ENCODE measurements at places on chromosomes 6 and 20. TPM values are rescaled to one million over a fixed set of nuclear protein-coding genes. Genes with fewer than 3 reads are reported as not detected.
A peak's percentile ranks its signal among the peaks of the same experiment; 100 is the strongest.

The TBC1D32 gene
- total RNA-seq: 1.2 TPM

GRCh38 chr20:29878281-29878741 is 1379.2 kb upstream of the DEFB115 start:
- DNase-seq: peak; percentile 14

DNA sequence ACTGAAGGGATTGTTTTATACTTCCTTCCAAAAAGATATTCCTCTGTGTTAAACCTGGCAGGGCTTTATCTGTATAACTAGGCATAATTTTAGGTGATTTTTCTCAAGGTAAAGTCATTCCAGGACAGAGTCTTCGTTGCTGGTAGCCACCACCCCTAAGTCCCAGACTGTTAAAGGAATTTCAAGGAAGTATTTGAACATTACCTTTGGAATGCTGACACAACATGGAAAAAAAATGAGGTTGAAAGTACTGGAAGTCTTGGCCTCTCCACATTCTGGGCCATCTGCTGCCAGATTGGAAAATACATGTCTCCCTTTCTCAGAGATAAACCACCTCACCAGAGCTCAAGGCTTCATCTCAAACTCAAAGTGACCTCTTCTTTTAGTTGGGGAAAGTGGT is 27.0 kb upstream of the ETV7 start:
- no peak for DNase-seq

The CNBD2 gene
- total RNA-seq: 2.2 TPM

DNA sequence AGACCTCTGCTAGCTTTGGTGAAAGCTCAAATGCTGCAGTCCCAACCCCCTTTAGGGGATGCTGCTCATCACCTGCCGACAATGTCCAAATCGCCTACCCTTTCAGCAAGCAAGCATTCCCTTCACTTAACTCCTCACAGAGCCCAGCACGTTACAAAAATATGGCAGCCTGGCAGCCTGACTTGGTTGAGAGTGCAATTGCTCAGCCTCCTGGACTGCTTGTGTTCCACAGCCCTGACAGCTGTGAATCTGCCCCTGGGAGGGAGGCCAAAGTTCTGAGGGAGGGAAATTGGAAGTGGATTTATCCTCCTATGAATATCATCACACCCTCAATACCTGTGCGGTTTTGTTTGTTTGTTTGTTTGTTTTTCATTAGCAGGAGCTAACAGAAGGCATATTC is 231.0 kb downstream of the HIVEP2 start:
- no peak for DNase-seq

DNA sequence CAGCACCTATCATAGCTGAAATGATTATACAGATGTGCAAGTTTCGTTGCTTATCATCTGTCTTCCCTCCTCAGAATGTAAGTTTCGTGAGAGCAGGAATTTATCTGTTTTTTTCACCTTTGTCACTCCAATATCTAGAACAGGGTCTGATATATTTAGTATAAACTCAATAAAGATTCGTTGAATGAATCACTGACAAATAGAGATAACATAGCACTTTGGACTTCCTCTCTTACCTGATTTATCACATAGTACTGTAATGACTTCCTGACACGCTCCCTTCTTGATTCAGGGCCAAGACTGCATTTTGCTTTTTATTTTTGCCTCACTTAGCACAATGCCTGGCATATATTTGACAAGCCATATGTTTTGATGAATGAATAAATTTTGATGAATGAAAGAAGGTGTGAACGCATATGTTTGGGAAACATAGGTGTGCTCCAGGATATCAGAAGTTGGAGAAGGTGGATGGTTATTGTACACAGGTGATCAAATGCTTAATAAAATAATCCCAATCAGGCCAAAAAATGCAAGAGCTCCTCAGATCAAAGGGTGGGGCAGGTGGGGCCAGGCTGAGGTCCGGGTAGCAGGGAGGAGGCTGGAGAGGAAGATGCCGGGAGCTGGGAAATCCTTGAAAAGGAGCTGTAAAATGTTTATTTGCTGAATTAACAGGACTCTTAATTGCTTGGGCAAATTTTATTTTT is 33.0 kb downstream of the PIM1 start:
- DNase-seq: no peak

- DNase-seq: no peak
Measured at GRCh38 chr6:162907876-162908481, 180.2 kb downstream of the PACRG start.

The TP53TG5 gene
- 1.9 TPM for total RNA-seq

The CCN6 gene
- total RNA-seq: not detected

DNA sequence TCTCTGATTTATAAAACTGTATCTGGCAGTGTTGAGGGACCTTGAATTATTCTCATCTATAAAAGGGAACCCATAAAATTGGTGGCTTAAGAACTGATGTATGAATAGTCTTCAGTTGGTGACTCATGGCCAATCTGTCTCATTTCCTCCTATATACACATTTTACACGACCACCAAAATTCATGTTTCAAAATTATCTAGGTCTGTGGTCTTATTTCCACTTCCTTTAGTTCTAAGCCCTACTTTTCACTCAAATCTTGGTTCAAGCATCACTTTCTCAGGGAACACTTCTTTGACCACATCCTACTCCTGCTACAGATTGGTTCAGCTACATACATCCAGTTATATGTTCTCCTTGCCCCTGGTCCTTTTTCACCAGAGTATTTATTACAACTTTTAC is 18.6 kb upstream of the ENPP1 start:
- no peak for DNase-seq

GRCh38 chr6:106444777-106445507 is 84.4 kb downstream of the CRYBG1 start:
- peak; percentile 22 for DNase-seq

DNA sequence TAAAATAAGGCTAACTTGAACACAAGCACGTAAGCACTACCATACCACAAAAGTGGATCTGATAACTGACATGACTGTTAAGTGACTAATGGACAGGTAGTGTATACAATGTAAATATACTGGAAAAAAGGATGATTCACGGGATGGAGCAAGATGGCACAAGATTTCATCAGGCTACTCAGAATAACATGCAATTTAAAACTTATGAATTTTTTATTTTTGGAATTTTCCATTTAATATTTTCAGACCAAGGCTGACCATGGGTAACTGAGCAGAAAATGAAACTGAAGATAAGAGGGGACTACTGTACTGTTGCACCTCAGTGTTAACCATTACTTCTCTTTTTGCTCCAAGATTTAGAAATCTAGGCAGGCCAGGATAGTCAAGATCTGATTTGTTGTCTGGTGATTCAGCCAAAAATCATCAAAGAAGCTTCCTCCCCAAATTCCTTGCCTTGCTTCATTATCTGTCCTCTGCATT is 45.4 kb downstream of the TPBG start:
- no peak for DNase-seq

DNA sequence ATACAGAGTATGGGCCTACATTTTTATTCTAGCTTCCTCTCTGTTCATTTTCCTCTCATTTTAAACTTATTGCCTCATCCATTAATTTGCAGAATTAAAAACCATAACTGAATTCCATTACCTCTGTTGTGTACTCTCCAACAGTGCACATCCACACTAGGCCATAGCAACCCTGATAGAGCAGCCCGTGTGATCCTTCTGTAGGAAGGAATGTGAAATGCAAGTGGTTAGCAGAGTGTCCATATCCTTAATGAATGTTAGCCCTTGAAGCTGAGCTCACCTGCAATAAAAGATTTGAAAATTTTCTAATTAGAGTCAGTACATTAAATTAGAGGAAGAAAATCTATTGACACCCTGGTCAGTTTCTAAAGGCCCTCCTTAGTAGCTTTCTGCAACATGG is 6.5 kb upstream of the GRIK2 start:
- no peak for DNase-seq

DNA sequence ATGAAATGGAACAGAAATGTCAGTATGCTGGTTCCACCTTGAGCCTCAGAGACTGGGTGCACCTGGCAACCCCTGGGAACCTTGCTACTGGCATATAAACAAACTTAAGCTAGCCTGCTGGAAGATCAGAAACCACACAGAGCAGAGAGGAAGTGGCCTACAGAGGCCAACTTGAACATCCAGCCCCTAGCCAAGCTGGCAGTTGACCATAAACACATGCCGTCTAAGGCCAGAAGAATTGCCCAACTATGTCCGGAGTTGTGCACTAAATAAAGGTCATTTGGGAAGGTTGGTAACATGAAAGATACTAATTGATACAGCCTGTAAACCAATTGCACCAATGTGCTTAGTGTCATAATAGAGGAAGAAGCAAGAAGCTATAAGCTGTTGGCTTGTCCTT is 266.6 kb upstream of the BTBD3 start:
- no peak for DNase-seq

DNA sequence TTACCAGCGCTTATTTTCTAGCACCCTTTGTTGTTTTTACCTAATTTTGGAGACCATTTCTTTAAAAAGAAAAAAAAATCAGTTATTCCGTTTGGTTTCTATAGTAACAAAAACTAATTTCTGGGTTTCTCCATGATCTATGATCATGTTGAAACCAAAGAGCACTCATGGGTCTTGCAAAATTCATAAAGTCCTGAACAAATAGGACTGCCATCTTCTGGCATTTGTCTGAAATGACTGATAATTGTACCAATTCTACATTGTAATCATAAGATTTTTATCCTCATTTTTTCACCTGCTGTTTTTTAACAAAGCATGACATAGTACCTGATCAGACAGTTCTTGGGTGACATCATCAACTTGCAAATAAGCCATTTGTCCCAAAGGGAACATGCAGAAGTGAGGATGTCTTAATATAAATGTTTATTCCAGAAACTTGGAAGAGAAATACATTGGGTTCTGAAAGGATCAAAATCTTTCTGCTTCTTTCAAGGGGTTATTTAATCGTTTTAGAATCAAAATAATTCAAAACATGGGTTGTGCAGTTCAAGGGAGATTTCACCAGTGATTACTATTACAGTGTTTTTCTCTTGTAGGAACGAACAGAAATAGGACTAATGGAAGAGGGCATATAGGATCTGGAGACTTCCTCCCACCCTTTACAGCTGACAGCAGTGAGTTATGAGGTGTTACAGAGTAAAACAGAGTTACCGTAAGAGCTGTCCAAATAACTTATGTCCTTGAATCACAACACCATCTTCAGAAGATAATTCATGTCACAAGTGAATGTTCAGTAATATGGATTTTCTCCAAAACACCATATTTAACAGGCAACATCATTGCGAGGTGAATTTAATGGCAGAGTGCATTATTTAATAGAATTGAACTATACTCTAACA is 87.1 kb upstream of the GJE1 start:
- no peak for DNase-seq

- DNase-seq: no peak
Measured at GRCh38 chr20:59996108-59996507, 37.9 kb downstream of the CDH26 start.

The ANGPT4 gene
- total RNA-seq: not detected

The NELFE gene
- 38.7 TPM for total RNA-seq

- no peak for DNase-seq
Measured at GRCh38 chr6:155050311-155050710, 55.2 kb downstream of the TIAM2 start.

Measured in heart right ventricle (tissue), 16 donors.